ENCODE measurements at places on chromosomes 7 and 10.
A peak's percentile ranks its signal among the peaks of the same experiment; 100 is the strongest.

DNA sequence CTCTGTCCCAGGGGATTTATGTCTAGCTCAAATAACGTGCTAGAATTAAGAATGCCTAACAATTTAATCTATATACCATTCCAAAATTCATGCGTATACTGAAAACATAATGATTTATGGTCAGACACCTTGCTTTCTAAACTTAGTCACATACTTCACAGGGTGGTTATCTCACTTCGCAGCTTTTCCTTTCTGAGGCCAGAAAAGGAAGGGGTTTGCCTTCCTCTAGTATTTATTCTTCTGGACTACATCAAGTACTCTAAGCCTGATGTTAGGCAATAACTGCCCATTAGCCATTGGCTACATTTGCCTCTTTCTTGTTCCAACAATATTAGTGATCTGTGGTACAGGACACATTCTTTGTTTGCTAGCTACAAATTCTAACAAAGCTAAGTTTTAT, 72.6 kb upstream of the FHIP2A start:
- no peaks in the 10 kb centered on the region for H3K4me1 ChIP-seq
- H3K27me3 ChIP-seq: no peaks in the 10 kb centered on the region
- H3K36me3 ChIP-seq: no peaks in the 10 kb centered on the region

DNA sequence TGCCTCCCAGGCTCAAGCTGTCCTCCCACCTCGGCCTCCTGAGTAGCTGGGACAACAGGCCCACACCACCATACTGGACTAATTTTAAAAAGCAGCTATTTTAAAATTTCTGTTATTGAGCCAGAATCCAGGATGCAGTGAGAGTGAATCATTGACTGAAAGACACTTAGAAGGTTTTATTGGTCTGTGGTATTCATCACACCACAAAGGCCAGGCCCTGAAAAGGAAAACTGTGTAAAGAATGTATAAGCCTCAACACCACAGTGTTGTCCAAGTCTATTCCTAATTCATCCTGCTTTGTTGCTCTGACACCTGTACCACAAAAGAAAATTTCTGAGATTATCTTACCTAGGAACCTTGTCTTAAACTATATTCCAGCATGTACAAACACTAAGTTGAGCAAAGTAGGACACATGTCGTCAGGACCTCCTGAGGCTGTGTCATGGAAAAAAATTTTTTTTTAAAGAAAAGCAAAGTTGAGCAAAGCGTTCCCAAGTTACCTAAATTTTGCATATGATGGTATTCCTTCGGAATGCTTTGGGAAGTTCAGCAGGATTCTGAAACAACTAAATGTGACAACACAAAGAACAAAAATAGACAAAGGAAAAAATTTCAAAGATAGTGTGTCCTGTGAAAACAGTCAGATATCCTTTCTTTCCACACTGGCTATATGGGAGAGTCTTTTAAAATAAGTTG, 129.6 kb upstream of the MKLN1 start:
- DNase-seq: no peak
- H3K4me1 ChIP-seq: no peaks in the 10 kb centered on the region
- no peak overlapping the region for H3K27ac ChIP-seq
- no peaks in the 10 kb centered on the region for H3K27me3 ChIP-seq
- H3K36me3 ChIP-seq: no peaks in the 10 kb centered on the region

- no peak overlapping the region for H3K27ac ChIP-seq
- H3K4me1 ChIP-seq: no peaks in the 10 kb centered on the region
- H3K27me3 ChIP-seq: no peaks in the 10 kb centered on the region
- no peaks in the 10 kb centered on the region for H3K36me3 ChIP-seq
Observed at GRCh38 chr7:132234711-132235110, 341.6 kb downstream of the PLXNA4 start.

GRCh38 chr7:107150375-107151073, 18.3 kb upstream of the HBP1 start:
- H3K4me3 ChIP-seq: no peak overlapping the region
- peak; percentile 64 for DNase-seq
- no peaks in the 10 kb centered on the region for H3K27me3 ChIP-seq
- no peak overlapping the region for H3K27ac ChIP-seq
- H3K4me1 ChIP-seq: no peaks in the 10 kb centered on the region

- no peaks in the 10 kb centered on the region for H3K27me3 ChIP-seq
- no peak overlapping the region for H3K4me3 ChIP-seq
- DNase-seq: peak; percentile 29
- no peaks in the 10 kb centered on the region for H3K36me3 ChIP-seq
- H3K4me1 ChIP-seq: peaks cover 9% of the 10 kb centered on the region
Observed at GRCh38 chr7:156903232-156903909, 10.4 kb upstream of the LMBR1 start.

DNA sequence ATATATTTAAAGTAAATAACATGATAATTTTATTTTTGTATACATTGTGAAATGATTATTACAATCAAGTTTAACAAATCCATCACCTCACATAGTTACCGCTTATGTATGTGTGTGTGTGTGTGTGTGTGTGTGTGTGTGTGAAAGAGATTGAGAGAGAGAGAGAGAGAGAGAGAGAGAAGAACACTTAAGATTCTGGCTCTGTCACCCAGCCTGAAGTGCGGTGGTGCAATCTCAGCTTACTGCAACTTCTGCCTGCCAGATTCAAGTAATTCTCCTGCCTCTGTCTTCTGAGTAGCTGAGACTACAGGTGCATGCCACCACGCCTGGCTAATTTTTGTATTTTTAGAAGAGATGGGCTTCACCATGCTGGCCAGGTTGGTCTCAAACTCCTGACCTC, 17.8 kb downstream of the LYZL1 start:
- no peak for DNase-seq
- no peak overlapping the region for H3K4me3 ChIP-seq
- no peaks in the 10 kb centered on the region for H3K4me1 ChIP-seq
- H3K27me3 ChIP-seq: no peaks in the 10 kb centered on the region

- no peaks in the 10 kb centered on the region for H3K36me3 ChIP-seq
- no peaks in the 10 kb centered on the region for H3K27me3 ChIP-seq
- H3K27ac ChIP-seq: no peak overlapping the region
- no peak for DNase-seq
- peaks cover 6% of the 10 kb centered on the region for H3K4me1 ChIP-seq
Observed at GRCh38 chr10:99850767-99851340, 68.4 kb downstream of the ABCC2 start.

DNA sequence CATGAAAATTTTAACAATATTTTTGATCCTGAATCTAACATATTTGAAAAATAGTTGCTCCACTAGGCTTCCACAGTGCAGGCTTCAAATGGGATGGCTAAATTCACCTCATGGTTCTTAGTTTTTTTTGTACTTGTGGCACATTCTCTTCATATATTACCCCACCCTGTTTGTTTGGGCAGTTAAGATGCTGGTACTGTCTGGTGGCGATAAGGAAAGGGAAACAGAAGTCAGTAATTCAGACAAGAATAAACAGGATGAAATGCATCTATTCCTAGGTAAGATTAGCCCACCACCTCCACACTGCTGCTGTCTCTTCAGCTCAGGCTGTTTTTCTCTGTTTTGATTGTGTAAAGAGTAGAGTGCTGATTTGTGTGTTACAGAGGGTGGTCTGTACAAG, 44.2 kb downstream of the GLRX3 start:
- H3K36me3 ChIP-seq: peaks cover 15% of the 10 kb centered on the region
- no peak overlapping the region for H3K27ac ChIP-seq
- H3K27me3 ChIP-seq: no peaks in the 10 kb centered on the region
- no peak overlapping the region for H3K4me3 ChIP-seq
- H3K4me1 ChIP-seq: no peaks in the 10 kb centered on the region
- DNase-seq: no peak

DNA sequence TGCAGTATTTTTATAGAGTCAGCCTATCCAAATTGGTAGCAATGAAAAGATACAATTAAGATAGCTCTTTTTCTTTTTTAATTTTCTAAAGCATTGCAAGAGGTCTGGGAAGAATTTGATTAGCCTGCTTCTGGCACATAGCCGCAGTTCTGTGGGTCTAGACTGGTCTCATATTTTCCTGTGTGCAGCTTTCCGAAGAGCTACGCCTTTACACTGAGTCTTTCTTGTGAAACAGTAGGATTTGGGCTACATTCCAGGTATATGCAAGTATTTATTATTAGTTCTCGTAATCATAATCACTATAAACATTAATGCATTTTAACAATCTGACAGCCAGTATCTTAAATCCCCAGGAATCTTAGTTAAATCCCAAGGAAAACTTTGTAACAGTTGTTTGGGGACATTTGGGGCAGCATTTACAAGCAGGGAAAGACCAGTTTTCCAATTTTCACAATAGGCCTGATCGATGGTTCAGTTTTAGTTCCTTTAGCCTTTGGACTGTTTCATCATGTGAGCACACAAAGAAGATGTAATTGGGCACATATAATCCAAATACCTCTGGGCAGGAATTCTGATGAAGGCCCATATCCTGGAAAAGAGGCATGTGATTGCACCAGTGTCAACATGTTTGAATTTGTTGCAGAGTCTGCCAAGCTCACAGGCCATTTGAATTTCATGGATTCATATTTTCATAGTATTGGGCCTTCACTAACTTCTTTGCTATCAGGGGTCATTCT, 287.3 kb downstream of the INHBA start:
- H3K36me3 ChIP-seq: no peaks in the 10 kb centered on the region
- H3K4me1 ChIP-seq: no peaks in the 10 kb centered on the region
- no peak for DNase-seq
- H3K4me3 ChIP-seq: no peak overlapping the region
- H3K27ac ChIP-seq: no peak overlapping the region

DNA sequence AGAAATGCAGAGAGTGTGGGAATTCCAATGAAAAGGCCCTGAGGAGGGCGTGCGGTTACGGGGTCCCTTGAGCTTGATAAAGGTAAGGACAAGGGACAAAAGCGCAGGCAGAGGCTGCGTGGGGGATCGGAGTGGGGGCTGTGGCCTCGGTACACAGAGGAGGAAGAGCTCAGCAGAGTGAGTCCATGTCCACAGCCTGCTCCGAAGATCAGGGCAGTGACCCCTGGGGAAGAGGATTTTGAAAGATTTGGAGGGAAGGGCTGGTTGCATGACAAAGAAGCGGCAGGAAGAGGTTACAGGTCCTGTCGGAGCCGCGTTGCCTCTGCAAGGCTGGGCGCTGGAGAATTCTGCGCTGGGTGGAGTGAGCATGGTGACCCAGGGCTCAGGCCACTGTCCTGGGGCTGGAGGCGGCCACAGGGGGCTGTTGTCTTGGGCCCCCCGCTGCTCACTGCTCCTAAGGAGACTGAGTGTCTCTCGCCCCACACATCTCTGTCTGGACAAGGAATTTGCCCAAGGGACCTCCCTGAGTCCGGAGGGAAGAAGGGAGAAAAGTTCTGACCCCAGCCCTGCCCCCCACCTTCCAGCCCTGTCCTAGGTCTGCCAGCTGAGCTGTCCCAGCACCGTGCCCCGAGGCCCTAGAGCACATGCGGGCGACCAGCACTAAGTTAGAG, 69.8 kb upstream of the INSIG1 start:
- no peak overlapping the region for H3K4me3 ChIP-seq
- no peaks in the 10 kb centered on the region for H3K4me1 ChIP-seq
- no peaks in the 10 kb centered on the region for H3K27me3 ChIP-seq
- DNase-seq: no peak
- H3K27ac ChIP-seq: no peak overlapping the region
- no peaks in the 10 kb centered on the region for H3K36me3 ChIP-seq

GRCh38 chr7:116187400-116187799, 22.9 kb upstream of the TES start:
- no peaks in the 10 kb centered on the region for H3K27me3 ChIP-seq
- no peak overlapping the region for H3K27ac ChIP-seq
- no peak overlapping the region for H3K4me3 ChIP-seq
- no peak for DNase-seq

GRCh38 chr7:91367812-91368578, 103.8 kb downstream of the FZD1 start:
- no peak for DNase-seq
- H3K4me1 ChIP-seq: no peaks in the 10 kb centered on the region
- no peak overlapping the region for H3K27ac ChIP-seq
- no peak overlapping the region for H3K4me3 ChIP-seq

DNA sequence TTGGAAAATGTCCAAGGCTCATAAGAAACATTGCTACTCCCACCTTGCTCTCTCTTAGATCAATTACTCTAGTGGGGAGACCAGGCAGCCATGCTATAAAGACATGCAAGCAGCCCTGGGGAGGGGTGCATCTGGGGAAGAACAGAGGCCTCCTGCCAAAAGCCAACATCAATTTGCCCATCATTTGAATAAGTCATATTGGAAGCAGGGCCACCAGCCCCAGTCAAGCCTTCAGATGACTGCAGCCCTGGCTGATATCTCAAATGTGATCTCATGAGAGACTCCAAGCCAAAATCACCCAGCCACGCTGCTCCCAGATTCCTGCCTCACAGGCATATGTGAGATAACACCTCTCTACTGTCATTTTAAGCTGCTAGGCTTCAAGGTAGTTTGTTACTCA, 157.5 kb upstream of the PDE1C start:
- H3K4me3 ChIP-seq: no peak overlapping the region
- no peaks in the 10 kb centered on the region for H3K4me1 ChIP-seq
- no peak overlapping the region for H3K27ac ChIP-seq
- H3K36me3 ChIP-seq: no peaks in the 10 kb centered on the region
- no peak for DNase-seq
- no peaks in the 10 kb centered on the region for H3K27me3 ChIP-seq

DNA sequence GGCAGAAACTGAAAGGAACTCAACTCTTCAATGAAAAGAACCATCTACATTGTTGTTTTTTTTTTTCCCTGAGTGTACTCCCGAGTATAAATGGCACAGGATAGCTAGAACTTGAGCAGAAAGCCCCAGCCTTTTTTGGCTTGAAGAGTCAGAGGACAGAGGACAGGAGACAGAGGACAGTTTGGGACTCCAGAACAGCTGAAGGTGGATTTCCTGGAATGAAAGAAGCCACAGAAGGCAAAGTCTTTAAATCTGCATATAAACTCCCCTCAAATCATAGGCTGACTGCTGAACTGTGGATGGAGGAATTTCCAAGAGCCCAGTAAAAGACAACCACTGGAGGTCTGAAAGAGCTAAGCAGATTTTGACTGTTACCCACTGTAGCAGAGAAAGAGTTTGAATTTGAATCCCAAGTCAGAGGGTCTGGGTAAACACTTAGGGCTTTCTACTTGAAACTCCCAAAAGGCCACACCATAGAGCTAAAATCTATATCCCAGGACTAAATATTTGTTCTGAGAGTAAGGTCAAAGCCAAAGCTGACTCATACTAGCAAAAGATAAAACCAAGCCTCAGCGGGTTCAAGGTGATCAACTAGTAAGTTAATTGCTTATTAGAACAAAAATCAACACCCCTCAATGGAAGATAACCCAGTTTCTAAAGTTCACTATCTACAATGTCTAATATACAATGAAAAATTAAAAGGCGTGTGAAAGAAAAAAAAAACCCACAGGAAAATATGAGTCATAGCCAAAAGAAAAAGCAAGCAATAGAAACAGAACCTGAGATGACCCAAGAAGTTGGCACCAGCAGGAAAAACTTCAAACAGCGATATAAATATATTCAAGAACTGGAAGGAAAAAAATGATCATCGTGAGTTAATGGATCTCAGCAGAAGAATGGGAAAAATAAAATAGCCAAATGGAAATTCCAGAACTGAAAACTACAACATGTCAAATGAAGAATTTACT, 1.8 kb upstream of the OPN1SW start:
- DNase-seq: no peak
- no peaks in the 10 kb centered on the region for H3K27me3 ChIP-seq
- no peak overlapping the region for H3K27ac ChIP-seq
- H3K36me3 ChIP-seq: no peaks in the 10 kb centered on the region
- no peaks in the 10 kb centered on the region for H3K4me1 ChIP-seq

GRCh38 chr7:22612776-22613175, 112.8 kb upstream of the STEAP1B start:
- H3K36me3 ChIP-seq: no peaks in the 10 kb centered on the region
- no peak overlapping the region for H3K4me3 ChIP-seq
- no peaks in the 10 kb centered on the region for H3K27me3 ChIP-seq
- no peaks in the 10 kb centered on the region for H3K4me1 ChIP-seq
- H3K27ac ChIP-seq: no peak overlapping the region
- no peak for DNase-seq

GRCh38 chr7:74324531-74325209, 35.5 kb downstream of the CLIP2 start:
- no peak overlapping the region for H3K4me3 ChIP-seq
- no peak for DNase-seq
- no peaks in the 10 kb centered on the region for H3K36me3 ChIP-seq
- H3K4me1 ChIP-seq: no peaks in the 10 kb centered on the region
- H3K27me3 ChIP-seq: no peaks in the 10 kb centered on the region
- H3K27ac ChIP-seq: no peak overlapping the region

Measured in CD8-positive, alpha-beta memory T cell (primary cell).